ENCODE measurements at places on chromosomes 11 and 22. TPM values are rescaled to one million over a fixed set of nuclear protein-coding genes. Genes with fewer than 3 reads are reported as not detected.

The TCF20 gene
- total RNA-seq, result 32.4 TPM

The MIAT gene
- total RNA-seq, result 1.5 TPM

The CAVIN3 gene
- total RNA-seq, result 432 TPM

The SLC7A4 gene
- total RNA-seq, result 0.22 TPM

The BTG4 gene
- total RNA-seq, result not detected

The DNAL4 gene
- 19.4 TPM for total RNA-seq

The HOATZ gene
- total RNA-seq, result under 0.01 TPM

The NXPE4 gene
- not detected for total RNA-seq

The TMX2 gene
- 50.0 TPM for total RNA-seq

The CASP5 gene
- total RNA-seq, result not detected

The KCNJ4 gene
- not detected for total RNA-seq

The LARGE2 gene
- not detected for total RNA-seq

The TMEM132A gene
- 48.5 TPM for total RNA-seq

The PLXNB2 gene
- total RNA-seq, result 118 TPM

The KCNJ1 gene
- total RNA-seq, result under 0.01 TPM

The HEPACAM gene
- under 0.01 TPM for total RNA-seq

The DCUN1D5 gene
- 69.1 TPM for total RNA-seq

The RAB38 gene
- total RNA-seq, result 3.4 TPM

The TRPC6 gene
- 1.00 TPM for total RNA-seq

The C22orf15 gene
- 0.77 TPM for total RNA-seq

The PLEKHA7 gene
- total RNA-seq, result not detected

The CERK gene
- 45.7 TPM for total RNA-seq

All from uterine smooth muscle cell (primary cell).